ENCODE measurements at places on chromosomes 11 and 22.

GRCh38 chr11:86627776-86628455 lies 44.5 kb downstream of the ME3 start:
- DNase-seq: no peak

DNA sequence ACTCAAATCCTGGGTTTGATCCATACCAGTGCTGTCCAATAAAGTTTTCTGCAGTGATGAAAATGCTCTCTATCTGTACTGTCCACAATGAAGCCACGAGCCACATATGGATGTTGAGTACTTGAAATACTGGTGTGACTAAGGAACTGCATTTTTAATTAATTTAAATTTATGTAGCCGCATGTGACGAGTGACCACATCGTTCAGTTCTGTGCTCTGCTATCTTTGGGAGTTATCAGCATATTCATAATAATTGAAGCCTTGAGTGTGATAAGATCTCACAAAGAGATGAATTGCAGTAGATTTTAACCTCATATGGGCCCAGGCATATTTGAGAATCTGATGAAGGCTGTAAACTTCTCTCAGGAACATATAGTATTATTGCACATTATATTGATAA lies 40.8 kb downstream of the GRAMD1B start:
- no peak for DNase-seq

- no peak for DNase-seq
Measured at GRCh38 chr22:19843107-19843856, 11.4 kb downstream of the GNB1L start.

DNA sequence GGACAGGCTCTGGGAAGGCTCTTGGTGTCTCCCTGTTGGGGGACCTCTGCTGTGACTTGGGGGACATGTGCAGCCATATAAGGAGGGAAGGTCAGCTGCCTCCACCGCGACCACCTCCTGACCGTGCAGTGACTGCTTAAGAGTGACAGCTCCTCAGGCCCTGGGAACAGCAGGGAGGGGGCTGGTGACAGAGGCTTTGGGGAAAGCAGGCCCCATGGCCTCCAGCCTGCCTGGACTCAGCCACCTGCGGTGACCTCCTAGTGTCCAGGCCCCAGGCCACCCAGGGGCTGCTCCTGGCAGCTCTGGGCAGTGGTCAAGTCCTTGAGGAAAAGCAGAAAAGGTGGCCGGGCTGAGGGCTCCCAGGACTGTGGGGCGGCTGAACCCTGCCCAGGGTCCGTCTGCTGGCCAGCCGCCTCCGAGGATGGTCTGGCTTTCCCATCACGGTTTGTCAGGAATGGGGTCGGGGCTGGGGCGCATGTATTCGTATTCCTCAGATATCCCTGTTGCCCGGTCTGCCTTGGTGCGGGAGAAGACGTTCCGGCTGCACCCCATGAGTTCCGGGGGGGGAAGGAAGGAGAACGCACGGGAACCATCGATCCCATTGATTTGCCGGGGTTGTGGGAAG lies 96.8 kb downstream of the WNT7B start:
- DNase-seq: no peak

GRCh38 chr22:44648085-44648820 lies 53.8 kb upstream of the PRR5 start:
- no peak for DNase-seq

- DNase-seq: no peak
Measured at GRCh38 chr22:44693756-44694155, 8.2 kb upstream of the PRR5 start.

DNA sequence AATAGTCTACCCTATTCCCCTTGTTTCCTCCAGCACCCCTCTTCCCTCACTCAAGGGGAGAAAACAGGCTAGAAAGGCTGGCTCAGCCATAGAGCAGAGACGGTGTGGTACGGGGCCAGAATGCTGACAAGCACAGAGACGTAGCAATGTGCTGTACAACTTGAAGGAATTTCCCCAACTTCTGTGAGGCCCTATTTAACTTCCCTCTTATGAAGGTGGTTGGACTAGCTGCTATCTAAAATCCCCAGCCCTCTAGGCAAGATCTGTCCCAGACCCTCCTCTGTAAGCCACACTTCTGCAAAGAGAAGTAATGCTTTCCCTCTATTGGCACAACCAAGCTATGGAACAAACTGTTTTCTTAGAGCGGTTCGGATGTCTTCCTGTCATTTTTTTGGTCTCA lies 37.8 kb downstream of the PLEKHA7 start:
- DNase-seq: no peak

DNA sequence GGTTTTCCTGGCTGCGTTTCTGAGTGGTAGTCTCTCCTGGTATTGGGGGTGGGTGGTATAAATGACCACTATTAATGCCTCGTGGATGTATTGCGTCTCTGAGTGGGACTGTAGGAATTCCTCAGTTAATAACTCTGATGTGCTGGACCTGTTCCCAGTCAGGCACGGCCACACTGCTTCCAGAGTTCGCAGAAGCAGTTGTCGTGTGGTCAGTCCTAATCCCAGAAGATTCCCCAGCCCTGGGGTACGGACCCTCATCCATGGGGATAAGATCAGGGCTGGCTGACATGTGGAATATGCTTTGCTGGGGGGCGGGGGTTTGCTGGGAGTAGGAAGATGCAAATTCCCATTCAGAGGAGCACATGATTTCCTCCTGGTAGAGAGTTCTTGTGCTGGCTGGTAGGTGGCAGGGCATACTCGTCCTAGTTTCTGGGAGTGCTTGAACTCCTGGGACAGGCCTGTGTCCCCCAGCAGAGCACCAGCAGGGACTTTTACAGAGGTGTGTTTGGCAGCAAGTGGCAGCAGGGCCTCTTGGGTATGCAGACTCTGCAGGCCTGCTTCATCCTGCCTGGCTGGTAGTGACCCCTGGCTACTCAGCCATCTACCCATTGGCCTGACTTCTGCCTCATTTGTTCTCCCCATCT lies 157.4 kb downstream of the NAV2 start:
- no peak for DNase-seq

DNA sequence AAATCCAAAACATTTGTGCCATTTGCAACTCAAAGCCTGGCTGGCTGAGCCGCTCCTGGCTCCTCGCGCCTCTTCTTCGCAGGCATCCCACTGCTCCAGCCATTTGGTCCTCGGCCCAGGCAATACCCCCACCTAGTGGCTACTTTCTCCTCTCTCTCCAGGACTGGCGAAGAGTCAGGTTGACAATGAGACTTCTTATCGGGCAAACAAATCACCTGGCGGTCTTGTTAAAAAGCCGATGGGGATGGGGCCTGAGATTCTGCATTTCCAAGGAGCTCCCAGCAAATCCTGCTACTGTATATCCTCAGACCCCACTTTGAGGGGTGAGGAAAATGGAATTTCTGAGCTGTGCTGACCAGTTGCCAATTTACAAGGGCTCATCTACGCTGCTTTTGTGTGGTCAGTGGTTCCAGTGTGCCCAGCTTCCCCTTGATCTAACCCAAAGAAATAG lies 89.0 kb downstream of the ISX start:
- DNase-seq: no peak

DNA sequence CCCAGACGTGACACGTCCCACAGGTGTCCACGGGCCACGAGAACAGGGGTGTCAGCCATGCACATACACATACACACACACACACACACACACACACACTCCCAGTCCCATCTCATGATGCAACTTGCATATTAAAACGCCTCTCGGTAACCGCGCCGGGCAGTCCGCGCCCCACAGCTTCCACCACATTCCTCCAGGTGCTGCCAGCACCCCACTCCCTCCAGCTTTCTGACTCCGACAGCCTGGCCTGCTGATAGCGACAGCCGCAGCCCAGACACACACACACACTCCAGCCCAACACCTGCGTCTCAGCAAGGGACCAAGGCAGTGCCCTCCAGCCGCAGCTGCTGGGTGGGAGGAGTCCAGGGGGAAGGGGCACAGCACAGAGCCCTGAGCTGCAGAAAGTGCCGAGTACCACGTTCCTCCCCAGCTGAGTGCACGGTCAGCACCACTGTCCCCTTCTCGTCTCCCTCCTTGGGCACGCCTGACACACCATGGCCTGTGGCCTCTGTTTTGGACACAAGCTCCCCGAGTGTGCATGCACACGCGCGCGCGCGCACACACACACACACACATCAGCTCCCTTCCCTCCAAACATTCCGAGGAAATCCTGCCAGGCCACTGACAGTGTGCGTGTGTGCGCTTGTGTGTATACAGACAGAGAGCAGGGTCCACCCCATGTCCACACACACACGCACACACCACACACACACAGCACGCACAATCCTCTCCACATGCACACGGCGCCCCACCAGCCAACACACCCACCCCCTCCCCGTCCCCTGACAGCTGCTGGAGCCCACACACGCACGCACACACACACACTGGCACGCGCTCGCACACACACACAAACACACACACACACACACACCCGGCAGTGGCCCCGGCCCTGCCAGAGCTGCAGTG lies 1.2 kb downstream of the ELFN2 start:
- DNase-seq: no peak

GRCh38 chr22:23673826-23674690 lies 16.8 kb upstream of the RGL4 start:
- DNase-seq: no peak

DNA sequence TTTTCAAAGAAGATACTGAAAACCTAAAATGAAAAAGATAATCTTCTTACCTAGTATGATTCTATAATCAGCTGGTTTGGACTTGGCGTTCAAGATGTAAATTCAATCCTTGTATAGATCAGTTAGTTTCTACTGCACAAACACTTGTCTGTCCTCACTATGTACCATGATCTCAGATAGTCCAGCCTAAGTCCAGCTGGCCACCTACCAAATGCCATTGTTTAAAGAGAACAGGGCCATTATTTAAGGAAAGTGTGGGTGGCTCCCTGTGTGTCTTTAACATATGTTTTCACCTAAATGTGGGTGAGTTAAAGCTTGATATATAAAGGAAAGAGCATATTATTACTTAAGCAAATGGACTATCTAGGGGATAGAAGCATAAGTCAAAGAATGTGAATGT lies 38.6 kb downstream of the BLID start:
- DNase-seq: no peak

DNA sequence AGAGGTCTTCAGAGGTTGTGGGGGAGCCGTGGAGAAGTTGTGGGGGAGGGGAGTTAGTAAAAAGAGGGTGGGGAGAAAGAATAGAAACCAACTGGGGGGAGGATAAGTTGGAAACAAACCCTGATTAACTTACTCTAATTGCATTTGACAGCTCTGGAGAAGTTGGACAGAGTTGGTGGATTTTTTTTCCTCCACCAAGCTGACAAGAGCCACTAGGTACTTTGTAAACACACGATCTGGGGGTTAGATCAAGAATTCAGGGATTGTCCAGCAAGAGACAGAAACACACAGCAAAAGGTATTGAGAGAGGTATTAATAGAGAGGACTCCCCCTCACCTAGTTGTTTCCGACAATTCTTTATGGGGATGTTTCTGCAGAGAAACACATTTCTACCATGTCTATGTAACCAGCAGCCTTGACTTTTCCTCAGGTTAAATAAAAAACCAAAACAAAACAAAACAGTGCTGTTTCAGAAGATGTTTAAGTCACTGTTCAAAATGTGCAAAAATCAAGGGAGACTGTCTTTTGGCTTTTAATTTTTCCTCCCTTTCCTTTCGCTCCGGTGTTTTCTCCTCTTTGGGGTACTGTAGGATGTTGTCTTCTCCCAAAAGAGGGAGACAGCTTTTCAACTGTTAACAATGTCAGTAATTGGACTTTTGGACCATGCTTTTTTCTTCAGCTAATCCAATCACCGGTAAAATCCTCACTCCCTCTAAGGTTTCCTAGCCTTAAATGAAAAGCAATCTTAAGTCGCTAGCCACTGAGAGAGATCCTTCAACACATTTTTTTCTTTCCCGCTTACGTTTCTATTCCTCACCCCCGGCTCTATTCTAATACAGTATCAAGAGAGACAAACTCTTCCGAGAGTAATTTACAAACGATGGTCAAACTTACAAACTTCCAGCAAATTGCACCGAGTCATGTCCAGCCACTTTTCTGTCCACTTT lies 708 bp downstream of the MAML2 start:
- peak; percentile 66 for DNase-seq

GRCh38 chr11:121688860-121689614 lies 236.3 kb upstream of the SORL1-AS1 start:
- DNase-seq: no peak

DNA sequence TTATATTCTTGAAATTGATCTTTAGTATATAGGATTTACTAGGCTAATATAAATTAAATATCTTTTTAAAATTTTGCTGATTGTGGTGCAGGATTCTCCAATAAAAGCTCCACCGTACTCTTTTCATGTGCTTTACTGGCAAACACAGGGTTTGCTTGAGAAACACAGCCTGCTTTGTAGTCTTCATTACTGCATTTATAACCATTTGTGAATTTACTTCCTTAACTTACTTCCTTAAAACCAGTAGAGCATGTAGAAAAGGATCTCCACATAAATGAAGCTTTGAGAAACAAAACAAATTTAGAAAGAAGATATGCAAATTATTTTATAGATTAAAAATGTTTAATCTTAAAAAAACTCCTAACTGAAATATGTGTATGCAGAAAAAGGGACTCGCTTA lies 28.8 kb downstream of the SWAP70 start:
- no peak for DNase-seq

GRCh38 chr11:45343444-45343843 lies 57.3 kb upstream of the SYT13 start:
- no peak for DNase-seq

GRCh38 chr11:46105134-46105628 lies 16.1 kb downstream of the PHF21A start:
- DNase-seq: no peak

- no peak for DNase-seq
Measured at GRCh38 chr11:119612814-119613213, 116.2 kb downstream of the NECTIN1 start.

GRCh38 chr11:113202431-113202830 lies 112.0 kb upstream of the TTC12 start:
- no peak for DNase-seq

GRCh38 chr11:36193290-36193619 lies 96.0 kb downstream of the COMMD9 start:
- DNase-seq: no peak

DNA sequence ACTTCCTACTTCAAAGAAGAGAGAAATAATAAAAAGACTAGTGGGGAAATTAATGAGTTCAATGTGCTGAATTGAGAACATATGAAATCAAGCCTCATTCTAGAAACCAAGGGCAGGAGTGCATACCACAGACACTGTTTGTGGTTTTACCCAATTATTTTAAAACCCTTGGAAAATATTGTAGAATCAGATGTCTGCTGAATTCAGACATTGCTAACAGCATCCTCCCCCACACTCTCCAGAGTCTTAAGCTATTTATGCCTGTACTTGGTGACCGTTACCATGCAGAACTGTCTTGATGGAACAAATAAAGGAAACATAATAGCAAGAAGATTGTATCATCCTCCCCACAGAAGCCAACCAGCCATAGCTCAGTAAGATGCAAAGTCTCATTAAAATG lies 850.1 kb downstream of the NTM start:
- no peak for DNase-seq
